ENCODE measurements at places on chromosomes 13 and 19.

DNA sequence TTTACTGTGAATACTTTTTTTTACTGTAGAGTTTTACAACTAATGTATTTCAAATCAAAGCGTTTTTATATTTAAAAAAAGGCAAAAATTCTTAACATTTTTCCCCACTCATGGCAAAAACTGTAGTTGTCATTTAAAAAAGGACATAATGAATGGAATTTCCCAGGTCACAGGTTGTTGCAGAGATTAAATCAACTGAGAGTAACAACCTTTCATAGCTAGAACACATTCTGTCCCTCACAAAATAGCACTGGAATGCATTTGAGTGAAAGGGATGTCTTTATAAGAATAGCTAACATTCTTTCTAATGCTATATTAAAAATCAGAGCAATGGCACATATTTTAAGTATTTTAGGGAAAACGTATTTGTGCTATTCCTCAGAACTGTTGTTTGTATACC lies 1393.3 kb upstream of the ATXN8OS start:
- DNase-seq = no peak

DNA sequence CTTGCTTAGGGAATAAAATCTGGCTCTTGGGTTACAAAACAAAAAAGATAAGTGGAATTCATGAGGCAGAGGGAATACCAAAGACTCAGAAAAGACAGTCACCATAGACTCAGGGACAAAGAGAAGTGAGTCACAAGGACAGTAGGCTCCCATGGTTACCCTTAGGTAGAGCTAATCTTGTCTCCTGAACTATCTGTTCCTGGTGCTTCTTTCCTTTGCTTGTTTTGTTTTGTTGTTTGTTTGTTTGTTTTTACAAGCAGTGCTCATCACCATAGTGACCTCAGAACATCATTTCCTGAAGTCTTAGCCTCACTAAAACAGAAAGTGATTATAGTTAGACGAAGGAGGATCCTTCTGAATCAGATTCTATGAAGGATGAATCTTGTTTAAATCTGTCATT lies 142.3 kb upstream of the SOX21 start:
- DNase-seq = no peak

- no peak for DNase-seq
These were observed 4.3 kb downstream of the PTOV1 start for GRCh38 chr19:49855277-49855675.

DNA sequence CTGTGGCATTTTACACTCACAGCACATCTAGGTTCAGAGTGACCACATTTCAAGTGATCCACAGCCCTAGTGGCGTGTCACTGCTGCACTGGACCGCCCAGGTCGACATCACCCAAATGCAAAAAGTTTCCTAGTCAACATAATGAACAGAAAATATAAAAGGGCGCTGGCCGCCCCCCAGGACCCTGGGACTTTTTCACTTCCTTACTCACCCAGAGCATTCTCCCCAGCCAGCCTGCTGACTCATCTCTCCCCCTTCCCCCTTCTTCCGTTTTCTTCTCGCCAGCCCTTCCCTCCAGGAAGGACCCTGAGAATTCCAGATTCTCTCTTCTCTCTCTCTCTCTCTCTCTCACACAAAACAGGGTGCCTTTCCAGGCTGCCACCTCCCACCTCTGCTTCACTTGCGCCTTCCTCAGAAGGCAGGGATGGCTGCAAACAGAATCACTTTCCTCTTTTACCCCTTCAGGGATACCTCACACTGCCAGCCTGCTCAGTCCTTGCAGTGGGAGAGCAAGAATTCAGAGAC lies 21.0 kb upstream of the GRWD1 start:
- no peak for DNase-seq

DNA sequence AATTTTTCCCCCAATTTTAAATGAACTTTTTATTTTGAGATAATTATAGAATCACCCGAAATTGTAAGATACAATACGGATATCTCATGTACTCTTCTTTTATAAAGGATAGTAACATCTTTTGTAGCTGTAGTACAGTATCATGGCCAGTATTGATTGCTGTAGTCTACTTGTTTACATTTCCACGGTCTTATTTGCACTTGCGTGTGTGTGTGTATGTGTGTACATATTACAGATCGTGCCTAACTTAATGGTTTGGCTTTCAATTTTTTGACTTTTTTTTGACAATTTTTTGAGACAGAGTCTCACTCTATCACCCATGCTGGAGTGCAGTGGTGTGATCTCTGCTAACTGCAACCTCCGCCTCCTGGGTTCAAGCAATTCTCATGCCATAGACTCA lies 6.7 kb downstream of the PAN3 start:
- DNase-seq = no peak

- no peak for DNase-seq
These were observed 1.4 kb downstream of the DCUN1D2 start for GRCh38 chr13:113489171-113489548.

DNA sequence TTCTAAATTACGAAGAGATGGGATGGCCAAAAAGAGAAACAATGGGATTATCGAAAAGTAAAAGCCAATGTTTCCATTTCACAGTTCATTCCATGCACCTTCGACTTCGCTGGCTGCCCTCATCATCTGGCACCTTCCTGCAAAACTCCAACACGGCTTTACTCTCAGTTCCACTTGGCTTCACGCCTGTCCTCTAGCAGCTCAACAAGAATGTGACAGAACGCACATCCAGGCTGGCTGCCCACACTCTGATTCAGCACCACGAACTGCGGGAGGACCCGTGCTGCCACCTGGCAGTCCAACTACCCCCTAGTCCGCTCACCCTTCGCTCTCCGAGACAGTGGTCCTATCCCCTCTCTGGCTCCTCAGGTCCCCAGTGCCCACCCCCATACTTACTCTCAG lies 11.7 kb downstream of the ATP7B start:
- no peak for DNase-seq

Data from SHP77 treated with DMSO at 0.1 percent for 48 hours (cell line).